B cell (primary cell): ENCODE measurements at places on chromosomes 16 and 17.
A peak's percentile ranks its signal among the peaks of the same experiment; 100 is the strongest.

DNA sequence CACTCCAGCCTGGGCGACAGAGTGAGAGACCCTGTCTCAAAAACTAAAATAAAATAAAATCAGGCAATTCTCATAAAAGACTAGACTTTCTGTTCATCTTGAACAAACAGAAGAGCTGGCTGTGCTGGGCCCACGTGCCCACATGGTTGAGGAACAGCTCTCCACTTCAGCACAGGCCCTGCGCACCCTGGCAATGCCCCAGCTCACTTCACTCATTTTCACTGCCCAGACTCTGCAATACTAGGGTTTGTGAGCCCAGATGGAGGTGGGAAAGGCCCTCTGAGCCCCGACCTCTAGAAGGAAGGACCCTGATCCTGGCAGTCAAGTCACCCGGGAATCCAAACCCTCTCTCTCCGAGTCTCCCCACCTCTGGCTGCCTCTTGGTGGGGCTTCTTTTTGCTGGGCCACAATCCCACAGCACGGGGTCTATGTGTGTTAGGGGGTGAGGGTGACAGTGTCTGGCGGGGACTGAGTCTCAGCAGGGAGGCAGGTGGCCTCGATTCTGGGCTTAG lies 14.8 kb downstream of the MYLK3 start:
- no peak for DNase-seq

DNA sequence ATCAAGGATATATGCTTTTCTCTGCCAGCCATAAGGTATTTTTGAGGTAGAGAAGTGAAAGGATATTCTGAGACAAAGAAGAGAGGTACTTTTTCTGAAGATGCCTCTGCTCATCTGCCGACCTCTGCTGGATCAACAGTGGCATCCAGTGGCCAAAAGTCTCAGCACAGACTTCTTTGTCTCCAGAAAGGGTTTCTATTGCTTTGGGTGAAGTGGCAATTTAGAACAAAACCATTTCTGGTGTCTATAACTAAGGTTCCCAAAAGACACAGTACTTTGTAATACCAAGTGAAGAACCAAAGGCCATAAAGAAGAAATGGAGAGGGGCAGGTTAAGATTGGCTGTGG lies 155.2 kb upstream of the C17orf78 start:
- DNase-seq, result peak; percentile 24

DNA sequence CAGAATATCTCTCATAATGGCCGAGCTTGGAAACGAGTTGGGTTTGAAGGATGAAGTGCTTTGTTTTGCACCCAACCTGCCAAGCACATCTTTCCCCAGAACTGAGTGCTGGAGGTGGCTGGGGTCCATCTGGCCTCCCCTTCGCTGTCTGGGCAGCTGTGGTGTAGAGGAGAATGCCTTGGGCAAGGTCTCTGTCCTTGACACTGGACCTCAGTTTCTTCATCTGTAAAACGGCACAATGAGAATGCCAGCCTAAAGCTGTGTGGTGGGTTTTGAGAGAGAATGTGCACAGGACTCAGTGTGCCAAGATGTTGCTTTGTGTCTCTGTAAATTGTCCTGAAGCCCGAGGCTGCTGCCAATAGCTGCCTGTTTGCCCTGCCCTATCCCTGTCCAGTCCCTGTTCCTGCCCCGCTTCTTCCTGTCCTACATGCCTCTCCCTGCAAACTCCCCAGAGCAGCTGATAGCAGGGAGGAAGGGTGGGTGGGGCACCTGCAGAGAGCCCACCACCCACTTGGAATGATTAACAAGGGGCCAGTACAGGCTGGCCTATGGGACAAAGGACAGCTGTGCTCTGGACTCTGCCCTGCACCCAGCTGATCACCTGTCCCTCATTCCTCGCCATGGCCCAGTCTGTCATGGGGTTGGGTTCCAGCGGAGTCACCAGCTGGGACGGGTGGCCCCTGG lies 15.3 kb downstream of the LASP1 start:
- no peak for DNase-seq

GRCh38 chr17:35906926-35907637 lies 23.5 kb downstream of the RDM1 start:
- no peak for DNase-seq

GRCh38 chr16:84735849-84736586 lies 36.2 kb downstream of the USP10 start:
- no peak for DNase-seq

- no peak for DNase-seq
These were observed 29.6 kb upstream of the PHLPP2 start for GRCh38 chr16:71754108-71754507.

- peak; percentile 84 for DNase-seq
These were observed 1.0 kb downstream of the EIF1 start for GRCh38 chr17:41689497-41690299.

DNA sequence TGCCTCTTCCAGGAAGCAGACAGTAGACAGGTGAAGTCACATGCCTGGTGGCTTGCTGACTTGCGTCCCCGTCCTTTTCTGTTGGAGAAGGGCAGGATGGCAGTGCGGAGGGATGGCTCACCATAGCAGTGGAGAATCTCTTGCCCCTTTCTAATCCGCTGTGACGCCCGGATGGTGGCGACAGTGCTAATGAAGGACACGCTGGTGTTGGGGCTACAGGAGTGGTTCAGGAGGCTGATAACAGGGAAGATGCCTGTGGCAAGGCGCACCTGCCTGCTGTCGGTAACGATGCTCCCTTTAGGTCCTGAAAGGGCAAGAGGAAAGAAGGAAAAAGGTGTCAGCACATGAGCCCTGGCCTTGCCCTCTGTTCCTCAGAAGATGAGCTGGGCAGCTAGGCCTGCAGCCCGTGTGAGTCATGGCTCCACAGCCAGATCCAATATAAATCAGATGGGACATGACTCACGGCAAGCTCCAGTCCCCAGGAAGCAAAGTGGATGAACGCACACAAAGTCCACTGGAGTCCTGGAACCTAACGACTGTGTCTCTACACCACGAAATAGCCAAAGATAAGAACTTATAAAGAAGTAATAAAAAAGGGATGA lies 25.5 kb downstream of the SERPINF1 start:
- no peak for DNase-seq

- DNase-seq, result peak; percentile 96
These were observed 463 bp downstream of the RILP start for GRCh38 chr17:1648963-1649843.

DNA sequence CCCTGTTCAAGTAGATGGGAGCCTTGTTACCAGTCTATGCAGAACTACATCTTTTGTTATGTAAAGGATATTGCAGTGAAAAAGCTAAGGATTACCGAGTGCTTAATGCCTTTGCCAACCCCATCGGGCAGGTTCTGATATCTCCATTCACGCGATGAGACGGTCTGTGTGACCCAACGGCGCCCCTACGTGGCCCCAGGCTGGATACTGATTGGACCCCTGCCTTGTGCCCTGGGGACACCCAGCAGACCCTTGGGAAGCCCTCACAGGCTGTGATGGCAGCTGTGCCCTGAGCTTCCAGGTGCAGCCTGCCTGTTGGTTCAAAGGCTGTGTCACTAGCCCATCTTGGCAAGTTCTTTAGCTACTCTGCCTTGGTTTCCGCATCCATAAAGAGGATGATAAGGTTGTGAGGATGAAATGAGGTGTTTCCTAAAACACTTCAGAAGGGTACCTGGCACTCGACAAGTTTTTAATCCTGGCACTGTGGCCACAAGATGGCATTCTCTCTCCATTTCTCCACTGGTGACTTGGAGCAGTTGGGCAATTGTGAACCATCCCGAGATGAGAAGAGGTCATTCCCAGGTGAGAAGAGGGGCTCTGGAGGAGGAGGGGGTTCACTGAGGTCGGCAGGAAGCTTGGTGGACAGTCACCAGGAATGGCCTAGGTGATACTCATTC lies 33.6 kb downstream of the HAPSTR1 start:
- no peak for DNase-seq

- DNase-seq, result peak; percentile 48
These were observed 3.6 kb downstream of the PNMT start for GRCh38 chr17:39671651-39672521.

DNA sequence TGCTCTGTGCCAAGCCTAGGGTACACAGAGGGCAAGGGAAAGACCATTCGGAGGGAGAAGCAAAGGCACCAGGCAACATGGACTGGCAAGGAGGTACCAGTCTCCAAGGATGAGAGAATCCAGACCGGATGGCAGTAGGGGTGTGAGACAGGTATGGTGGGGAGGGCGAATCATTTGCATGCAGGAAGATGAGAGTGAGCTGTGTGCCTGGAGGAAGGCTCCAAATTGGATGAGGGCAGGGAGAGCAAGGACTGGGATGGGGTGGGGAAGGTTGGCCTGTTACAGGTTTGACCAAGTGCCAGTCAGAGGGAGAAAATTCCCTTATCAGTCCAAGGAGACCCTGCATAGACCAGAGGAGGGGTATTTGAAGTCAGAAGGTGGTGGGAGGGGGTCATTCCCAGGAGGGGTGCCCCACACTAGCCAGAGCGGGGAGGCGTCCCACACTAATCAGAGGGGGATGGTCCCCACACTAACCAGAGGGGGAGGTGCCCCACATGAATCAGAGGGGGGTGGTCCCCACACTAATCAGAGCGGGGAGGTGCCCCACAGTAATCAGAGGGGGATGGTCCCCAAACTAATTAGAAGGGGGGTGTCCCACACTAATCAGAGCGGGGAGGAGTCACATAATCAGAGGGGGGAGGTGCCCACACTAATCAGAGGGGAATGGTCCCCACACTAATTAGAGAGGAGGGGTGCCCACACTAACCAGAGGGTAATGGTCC lies 737 bp downstream of the CANT1 start:
- DNase-seq, result no peak

DNA sequence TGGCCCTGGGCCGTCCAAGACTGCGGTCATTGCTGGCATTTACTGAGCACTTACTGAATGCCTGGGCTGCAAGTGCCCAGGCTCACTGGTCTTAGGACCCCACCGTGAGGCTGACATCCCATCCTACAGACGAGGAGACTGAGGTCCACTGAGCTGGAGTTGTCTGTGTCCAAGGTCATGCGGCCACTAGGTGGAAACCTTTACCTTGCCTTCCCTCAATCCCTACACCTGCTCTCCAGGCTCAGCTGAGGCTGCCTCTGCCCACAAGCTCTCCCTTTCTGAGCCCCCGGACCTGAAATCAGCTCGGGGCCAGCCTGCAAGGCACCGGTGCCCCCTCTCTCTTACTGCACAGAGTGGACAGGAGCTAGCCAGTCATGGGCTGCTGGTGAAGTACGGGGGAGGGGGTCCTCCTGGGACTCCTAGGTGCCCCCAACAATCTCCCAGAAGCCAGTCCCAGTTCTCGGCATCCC lies 1.5 kb downstream of the CASKIN1 start:
- peak; percentile 77 for DNase-seq

DNA sequence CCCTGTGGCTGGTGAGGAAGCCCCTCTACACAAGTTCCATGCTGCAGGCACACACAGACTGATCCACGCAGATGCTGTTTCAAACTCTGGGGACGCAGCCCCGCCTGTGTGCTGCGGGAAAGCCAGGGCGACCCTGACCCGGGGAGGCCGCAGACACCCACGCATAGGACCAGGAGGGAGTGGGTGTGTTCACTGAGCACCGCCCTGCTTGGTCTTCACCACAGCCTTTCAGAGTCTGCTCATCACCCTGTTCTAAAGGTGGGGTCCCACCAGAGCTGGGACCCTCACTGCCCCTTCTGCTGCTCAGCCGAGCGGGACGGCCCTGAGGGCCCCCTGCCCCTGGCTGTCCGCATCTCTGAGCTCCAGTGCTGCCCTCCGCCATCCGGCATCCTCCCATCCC lies 7.5 kb downstream of the TSPAN10 start:
- DNase-seq, result no peak

GRCh38 chr16:25931473-25932035 lies 239.8 kb downstream of the HS3ST4 start:
- no peak for DNase-seq

- DNase-seq, result peak; percentile 83
These were observed 18.6 kb downstream of the HSBP1 start for GRCh38 chr16:83826146-83826913.

DNA sequence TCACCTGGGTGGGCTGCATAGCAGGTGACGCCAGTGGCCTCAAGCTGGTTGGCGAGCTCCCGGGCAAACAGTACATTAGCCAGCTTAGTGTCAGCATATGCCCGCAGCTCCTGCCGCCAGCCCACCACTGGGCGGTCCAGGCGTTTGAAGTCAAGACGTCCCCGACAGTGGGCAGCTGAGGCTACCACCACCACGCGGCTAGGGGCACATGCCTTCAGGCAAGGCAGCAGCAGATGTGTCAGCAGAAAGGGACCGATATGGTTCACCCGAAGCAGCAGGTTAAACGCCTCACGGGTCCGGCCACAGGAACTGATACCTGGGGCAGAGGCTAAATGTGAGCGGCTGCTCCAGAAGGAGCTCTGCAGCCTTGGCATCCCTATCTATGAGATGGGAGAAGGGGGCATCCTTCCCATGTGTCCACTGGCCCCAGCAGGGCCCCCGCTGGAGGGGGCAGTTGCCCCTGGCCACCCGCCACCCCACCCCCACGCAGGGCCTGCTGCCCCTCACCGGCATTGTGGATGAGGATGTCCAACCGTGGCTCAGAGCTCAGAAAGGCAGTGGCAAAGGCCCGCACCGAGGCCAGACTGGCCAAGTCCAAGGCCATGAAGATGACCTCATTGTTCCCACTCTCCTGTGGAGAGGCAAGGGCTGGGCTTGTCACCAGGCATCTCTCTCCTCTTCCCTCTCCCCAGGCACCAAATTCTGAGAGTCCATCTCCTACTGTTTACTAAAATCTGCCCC lies 1.7 kb downstream of the DHRS13 start:
- DNase-seq, result no peak

DNA sequence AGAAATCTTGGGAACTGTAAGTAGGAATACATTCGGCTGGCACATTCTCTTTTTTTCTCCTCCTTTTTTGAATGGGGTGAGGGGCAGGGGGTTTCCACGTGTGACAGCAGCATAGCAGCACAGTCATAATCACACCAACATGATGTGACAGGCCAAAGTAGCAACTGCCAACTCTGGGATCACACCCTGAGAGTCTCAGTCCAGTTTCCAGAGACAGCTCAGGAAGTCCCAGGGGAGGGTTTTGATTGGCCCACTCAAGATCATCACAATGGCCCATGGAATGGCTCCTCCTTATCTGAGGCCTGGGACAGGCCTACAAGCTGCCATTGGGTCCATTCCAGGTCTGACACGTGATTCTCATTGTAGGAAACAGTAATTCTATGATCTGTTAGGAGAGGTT lies 207.1 kb upstream of the ASIC2 start:
- DNase-seq, result no peak

DNA sequence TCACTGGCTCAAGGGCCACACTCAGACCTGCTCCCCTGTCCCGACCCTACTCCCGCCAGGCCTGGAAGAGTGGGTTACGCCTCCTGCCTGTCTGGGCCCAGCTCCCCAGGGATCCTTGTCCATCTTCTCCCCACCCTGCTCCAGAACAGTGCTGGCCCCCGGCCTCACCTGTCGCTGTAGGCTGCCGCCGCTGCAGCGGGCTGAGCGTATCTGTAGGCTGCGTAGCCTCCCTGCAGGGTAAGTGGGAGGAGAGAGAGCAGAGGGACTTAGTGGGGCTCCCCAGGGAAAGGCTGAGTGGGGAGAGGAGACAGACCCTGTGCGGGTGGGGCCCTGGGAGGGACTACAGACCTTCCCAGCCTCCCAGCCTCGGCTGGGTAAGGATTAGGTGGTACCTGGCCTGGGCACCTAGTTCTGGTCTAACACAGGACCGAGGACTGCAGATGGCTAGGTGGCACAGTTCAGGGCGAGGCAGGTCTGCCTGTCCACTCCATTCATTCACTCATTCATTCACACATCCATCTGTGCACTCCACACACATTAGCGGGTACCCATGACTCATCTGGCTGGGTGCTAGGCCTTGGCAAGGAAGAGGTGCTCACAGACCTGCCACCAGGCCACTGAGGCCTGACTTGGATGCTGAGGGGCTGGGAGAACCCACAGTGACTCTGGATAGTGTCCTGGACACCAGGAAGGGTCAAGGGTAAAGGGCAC lies 20.9 kb downstream of the ENGASE start:
- DNase-seq, result no peak
